ENCODE measurements at places on chromosomes 3 and 15.

- DNase-seq, result no peak
Measured at GRCh38 chr3:122416966-122417365, 1.1 kb upstream of the WDR5B start.

- no peak for DNase-seq
Measured at GRCh38 chr3:188571531-188572095, 417.7 kb downstream of the LPP start.

- no peak for DNase-seq
Measured at GRCh38 chr3:96430079-96430478, 384.3 kb upstream of the EPHA6 start.

- no peak for DNase-seq
Measured at GRCh38 chr3:61057464-61057863, 193.8 kb downstream of the FHIT start.

- DNase-seq, result no peak
Measured at GRCh38 chr3:99624496-99625236, 13.7 kb upstream of the COL8A1 start.

DNA sequence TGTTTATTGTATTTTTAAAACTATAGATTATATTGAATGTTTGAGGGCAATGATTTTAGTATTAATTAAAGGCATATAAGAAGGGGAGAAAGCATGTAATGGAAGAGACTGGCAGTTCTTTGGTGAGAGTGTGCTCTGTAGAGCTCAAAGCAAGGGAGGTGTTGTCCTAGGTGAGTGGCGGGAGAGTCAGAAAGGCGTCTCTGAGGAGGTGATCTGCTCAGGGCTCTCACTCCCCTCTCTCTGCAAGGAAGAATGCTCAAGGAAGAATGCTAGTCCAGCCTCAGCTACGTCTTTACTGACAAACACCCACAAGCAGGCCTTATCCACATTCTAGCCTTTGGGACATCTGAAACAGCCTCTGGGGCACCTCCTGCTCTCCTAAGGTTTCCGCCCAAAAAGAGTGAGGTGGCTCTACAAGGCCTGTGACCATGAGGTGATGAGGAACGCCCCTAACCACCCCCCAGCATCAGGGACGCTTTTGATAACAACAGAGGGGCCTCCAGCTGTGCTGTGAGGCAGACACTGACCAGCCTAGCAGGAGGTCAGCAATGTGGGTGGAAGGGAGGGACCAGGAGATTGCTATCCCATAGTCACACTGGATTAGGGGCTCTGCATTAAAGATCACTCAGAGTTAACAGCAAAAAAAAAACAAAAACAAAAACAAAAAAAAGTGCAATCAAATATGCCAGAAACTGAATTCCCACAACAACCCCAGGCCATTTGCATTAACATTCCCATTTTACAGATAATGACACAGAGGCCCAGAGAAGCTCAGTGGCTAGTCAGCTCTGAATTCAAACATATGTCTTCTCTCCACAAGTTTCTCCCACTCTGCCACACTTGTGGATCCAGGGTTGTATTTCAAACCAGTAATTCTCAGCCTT lies 202.2 kb upstream of the CTNNB1 start:
- no peak for DNase-seq

GRCh38 chr3:133466531-133467386 lies 66.9 kb downstream of the BFSP2 start:
- no peak for DNase-seq

DNA sequence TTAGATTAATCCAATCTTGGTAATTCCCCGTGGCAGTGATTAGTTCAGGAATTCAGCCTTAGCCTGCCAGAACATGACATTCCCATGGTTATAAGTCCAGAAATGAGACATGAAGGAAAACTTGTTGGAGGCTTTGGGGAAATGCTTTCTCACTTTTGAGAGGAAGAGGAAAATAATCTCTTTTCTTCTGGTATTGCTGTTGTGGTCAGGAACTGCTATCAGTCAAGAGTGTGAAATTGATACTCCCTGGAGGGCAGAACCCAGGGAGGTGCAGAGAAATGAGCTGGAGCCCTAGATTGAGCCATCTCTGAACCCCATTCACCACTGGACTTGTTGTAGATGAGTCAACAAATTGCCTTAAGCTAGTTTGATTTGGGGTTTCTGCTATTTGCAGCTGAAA lies 38.6 kb upstream of the APH1B start:
- DNase-seq, result peak; percentile 90

GRCh38 chr3:99843590-99844258 lies 26.1 kb downstream of the CMSS1 start:
- DNase-seq, result no peak

- no peak for DNase-seq
Measured at GRCh38 chr3:195063581-195064193, 207.3 kb downstream of the XXYLT1 start.

- no peak for DNase-seq
Measured at GRCh38 chr15:42728972-42729371, 8.0 kb downstream of the CDAN1 start.

- DNase-seq, result no peak
Measured at GRCh38 chr3:60588806-60589205, 662.4 kb downstream of the FHIT start.

- DNase-seq, result no peak
Measured at GRCh38 chr15:67382723-67383122, 128.1 kb downstream of the IQCH start.

DNA sequence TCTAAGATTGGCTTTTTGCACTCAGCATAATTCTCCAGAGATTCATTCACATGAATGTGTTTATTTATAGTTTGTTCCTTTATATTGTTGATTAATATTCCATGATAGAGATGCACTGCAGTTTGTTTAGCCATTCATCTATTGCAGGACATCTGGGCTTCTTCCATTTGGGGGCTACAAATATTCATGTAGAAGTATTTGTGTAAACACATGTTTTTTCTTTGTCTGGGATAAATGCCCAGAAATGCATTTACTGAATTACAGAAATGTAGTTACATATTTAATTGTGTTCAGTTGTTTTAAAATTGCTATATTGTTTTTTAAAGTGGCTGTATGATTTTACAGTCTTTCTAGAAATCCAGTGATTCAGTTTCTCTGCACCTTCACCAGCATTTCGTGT lies 635.0 kb downstream of the ZIC1 start:
- DNase-seq, result no peak

DNA sequence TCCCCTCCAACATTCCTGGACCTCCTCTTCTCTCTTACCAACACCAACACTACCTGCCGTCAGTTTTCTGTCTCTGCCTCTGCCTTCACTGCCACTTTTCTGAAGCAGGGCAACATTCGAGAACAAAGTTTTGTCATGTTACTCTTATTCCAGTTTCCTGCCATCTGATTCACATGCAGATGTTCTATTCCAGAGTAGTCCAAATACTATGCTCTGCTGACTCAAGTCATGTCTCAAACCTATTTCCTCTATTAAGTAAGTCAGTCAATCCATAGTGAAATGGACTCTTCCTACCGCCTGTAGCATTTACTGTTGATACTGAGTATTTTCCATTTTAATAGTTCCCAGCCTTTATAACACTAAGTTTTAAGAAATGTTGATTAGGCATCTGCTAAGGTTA lies 43.4 kb downstream of the ESYT3 start:
- no peak for DNase-seq

DNA sequence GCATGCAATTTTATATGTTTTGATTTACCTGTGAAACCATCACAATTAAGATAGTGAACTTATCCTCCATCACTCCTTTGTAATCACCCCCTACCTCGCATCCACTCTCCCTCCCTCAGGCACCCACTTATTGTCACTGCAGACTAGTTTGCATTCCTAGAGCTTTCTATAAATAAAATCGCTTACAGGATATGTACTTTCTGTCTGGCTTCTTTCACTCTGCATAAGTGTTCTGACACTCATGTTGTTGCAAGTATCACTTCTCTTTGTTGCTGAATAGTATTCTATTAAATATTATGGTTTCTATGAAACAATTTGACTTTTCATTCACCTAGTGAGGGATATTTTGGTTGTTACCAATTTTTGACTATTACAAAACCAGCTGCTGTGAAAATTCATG lies 139.3 kb downstream of the RSRC1 start:
- no peak for DNase-seq

GRCh38 chr15:69722924-69723323 lies 270.3 kb downstream of the RPLP1 start:
- DNase-seq, result peak; percentile 45

DNA sequence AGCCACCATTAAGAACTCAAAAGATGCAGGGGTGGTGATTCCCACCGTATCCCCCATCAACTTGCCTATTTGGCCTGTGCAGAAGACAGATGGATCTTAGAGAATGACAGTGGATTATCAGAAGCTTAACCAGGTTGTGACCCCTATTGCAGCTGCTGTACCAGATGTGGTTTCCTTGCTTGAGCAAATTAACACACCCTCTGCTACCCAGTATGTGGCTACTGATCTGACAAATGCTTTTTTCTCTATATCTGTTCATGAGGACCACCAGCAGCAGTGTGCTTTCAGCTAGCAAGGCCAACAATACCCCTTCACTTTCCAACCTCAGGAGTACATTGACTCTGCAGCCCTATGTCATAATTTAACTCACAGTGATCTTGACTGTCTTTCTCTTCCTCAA lies 8.6 kb upstream of the MCF2L2 start:
- no peak for DNase-seq

GRCh38 chr15:101120987-101121386 lies 130.9 kb downstream of the CHSY1 start:
- DNase-seq, result no peak

GRCh38 chr15:74328331-74329056 lies 39.0 kb downstream of the CYP11A1 start:
- DNase-seq, result peak; percentile 47

GRCh38 chr3:142601713-142602112 lies 5.5 kb downstream of the PLS1 start:
- no peak for DNase-seq
